ENCODE measurements at places on chromosomes 5 and 9.

GRCh38 chr9:21481470-21482056, 550 bp downstream of the IFNE start:
- DNase-seq = no peak

DNA sequence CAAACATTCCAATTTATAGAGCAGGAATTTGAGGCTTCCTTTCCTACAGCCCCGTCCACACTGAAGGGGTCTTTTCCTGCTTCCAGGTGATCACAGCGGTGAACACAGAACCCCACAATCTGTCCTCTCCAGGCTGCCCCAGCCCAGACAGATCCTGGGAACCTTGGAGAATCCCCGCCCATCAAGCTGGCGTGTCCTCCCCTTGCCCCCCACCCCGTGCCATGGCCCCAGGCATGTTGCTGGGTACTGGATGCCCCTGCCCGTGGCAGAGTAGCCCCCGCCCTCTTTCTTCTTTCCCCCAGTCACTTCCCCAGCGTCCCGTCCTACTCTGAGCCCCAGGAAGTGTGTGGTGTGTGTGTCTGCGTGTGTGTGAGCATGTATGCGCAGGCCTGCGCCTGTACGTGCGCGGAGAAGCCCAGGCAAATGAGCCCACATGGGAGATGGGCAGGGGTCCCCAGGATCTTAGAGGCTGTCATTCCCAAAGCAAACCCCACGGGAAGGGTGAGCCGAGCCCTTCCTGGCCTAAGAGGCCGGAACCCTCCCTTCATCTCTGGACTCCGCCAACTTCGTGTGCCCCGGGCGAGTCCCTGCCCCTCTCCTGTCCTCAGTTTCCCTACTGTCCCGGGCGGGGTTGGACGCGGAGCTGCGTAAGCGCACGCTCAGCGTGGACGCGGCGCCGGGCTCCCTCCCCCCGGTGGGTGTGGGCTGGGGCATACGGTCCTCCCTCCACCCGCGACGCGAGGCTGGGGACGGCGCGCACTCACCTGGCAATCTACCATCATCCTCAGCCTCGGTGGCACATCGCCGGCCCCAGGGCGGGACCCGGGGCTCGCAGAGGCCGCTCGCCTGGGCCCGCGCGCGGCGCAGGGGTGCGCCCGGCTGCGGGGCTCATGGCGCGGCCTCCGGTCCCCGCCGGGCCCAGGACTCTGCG, 15.2 kb downstream of the GBGT1 start:
- peak; percentile 67 for DNase-seq

DNA sequence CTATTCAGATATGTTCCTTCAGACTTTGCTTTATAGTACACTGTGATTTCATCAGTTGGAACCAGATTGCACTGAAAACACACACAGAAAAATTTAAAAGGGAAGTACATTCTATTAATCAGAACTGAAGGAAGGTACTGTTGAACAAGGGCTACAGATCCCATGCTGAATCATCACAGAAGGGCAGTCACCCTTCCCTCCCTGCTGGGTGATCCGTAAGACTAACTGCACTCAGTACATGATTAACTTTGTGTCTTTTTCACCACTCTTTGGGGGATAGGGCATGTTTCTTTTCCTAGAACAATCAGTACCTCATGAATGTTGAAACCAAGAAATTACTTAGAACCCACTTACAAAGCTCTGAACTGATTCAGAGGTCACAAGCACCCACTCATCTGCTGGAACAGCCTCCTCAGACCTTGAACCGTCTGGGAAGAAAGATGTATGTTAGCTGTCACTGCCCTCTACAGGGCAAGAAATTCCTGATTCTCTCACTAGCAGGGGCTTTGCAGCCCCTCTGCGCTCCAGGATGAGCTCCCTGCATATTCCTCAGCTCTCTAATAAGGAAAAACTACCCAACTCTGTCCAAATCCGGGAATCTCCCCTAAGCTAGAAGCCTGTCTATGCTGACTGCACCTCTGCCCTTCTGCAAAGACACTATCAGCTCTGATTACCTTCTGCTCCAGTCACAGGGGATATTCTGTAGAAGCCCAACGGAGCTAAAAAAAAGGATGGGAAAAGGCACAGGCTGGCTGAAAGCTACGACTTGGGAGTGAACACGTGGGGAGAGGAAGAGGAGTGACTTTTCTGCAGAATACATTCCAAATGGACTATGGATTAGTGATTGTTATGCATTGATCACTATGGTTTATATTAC, 51.0 kb downstream of the IARS1 start:
- DNase-seq = no peak

DNA sequence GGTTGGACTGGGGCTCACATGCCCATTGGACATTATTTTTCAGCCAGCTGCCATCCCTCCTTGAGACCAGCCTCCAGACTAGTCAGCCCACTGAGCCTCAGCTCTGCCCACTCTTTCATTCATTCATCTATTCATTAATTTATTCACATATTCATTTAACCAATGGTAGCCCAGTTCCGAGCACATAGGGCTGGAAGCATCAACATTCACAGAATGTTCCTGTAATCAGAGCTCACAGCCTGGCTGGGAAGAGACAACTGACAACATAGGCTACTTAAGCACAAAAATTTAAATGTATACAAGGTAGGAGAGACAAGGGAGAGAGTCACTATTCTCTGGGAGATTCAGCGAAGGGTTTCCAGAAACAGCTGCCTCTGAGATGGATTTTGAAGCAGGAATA, 17.0 kb upstream of the PBX3 start:
- DNase-seq = no peak

GRCh38 chr9:111603041-111603440, 3.6 kb upstream of the PTGR1 start:
- no peak for DNase-seq

DNA sequence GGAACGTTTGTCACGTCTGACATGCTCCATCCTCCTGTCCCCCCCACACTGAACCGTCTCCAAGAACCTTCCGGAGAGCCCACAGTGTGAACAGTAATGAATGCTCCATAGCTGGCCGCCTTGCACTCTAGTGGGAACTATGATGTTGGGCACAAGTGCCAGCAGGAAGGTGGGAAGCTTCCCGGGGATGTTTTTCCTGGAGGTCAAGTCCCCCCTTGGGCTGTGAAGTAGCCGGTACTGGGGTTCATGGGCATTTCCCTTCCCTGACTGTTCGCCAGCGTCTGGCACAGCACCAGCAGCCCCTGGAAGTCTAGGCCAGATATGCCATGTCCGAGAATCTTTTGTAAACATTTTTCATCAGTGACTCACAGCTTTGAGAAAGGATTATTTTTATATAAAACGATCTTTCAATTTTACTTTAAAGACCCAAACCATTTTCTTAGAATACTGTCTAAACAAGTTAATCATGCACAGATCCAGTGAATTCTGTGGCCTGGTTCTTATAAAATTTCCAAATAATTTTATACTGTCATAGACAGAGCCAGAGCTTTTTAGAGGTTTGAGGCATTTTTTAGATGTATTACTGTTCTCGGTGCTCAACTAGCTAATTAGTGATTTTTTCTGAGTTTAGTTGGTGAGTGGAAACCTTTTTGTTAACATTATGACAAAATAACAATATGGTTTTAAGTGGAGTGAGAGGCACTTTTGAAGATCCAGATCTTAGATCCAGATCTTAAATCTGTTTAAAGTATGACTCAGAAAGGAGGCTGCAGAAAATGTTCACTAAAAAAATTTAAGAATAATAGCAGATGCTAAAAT, 11.6 kb downstream of the ABL1 start:
- DNase-seq = no peak

DNA sequence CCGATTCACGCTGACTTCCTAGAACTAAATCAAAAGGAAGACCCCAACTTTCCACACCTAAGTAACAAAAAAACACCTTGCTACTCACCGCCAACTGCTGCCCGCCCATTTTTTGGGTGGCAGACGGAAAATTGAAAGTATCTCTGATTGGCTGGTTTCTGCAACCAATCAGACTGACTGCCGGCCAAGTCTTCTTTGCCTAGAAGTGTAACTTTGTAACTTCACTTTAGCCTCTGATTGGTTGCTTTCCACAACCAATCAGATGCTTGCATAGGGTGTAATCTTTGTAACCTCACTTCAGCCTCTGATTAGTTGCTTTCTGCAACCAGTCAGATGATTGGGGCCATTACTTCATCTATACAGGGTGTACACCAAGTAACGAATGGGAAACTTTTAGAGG, 42.6 kb upstream of the ANKH start:
- no peak for DNase-seq

DNA sequence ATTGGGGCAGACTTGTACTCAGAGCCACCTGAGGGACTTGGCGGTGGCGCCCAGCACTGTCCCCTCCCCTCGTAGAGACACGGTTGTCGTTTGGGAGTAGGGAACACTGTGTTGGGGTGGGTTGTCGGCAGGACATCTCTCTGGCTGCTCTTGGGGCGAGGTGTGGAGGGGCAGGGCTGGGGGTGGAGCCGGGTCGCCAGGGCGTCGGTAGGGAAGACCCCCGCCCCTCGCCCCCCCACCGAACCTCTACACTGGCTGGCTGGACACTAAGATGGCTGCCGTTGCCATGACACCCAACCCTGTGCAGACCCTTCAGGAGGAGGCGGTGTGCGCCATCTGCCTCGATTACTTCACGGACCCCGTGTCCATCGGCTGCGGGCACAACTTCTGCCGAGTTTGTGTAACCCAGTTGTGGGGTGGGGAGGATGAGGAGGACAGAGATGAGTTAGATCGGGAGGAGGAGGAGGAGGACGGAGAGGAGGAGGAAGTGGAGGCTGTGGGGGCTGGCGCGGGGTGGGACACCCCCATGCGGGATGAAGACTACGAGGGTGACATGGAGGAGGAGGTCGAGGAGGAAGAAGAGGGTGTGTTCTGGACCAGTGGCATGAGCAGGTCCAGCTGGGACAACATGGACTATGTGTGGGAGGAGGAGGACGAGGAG, 778 bp downstream of the TRIM41 start:
- DNase-seq = peak; percentile 69

GRCh38 chr9:88949961-88950340, 41.3 kb upstream of the S1PR3 start:
- no peak for DNase-seq

DNA sequence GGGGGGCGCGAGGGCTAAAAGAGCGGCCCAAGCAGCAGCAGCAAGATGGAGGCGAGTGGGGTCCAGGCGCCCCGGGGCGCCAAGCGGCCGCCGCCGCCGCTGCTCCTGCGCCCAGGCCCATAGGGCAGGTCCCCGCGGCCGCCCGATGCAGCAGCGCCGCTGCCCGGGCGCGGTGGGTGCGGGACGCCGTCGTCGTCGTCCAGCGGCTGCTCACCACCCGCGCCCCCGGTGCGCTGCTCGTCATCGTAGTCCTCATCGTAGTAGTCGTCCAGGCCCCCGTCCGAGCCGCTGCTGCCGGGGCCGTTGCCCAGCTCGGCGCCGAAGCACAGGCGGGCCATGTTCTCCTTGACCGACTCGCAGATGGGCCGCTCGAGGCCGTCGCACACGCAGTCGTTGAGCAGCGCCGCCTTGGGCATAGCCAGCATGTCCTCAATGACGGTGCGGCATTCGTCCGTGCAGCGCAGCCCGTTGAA, 1.5 kb downstream of the GAS1 start:
- DNase-seq = no peak

DNA sequence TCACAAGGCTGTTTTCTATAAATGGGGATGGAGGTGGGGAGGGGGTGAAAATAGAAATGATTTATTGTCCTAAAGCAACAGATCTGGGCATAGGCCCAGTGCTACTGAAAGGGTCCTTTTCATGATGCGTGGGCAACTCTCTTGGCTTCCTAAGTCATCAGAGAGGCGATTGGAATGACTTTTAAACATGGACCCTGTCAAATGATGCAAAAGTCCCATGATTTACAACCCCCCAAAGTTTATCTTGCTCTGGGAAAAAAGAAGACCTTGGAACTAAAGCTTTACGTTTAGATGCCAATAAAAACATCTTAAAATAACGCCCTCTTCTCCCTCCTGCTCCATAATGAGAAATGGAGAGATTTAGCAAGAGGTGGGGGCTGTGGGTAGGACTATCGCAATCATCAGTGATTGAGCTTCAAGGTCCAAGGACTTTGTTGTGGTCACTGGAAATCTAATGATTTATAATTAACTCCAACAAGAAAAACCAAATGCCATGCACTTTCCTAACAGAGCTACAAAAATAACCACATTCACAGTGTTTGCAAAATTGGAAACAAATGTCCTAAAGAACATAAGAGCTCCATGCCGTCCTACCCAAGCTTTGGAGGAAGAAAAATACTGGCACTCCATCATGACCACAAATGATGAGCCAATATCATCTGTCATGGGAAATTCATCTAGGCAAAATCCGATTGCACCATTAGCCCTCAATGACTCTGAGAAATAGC, 167.5 kb upstream of the CLINT1 start:
- no peak for DNase-seq

DNA sequence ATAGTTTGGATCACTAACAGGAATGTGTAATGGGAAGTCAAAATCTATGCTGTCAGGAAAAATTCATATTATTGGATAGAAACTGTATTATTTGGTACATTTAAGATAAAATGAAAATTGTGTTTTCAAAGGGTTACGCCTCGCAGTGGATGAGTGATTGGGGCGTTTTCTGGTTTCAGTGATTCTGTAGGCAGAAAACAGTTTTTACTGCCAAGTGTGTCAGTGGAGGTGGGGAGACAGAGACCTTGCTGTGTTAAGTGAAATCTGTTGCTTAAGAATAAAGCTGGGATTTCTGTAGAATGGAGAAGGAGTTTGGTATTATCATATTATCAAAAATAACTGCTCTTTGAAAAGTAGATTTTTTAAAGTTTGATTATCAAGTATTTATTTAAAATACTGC, 69.7 kb downstream of the GHR start:
- DNase-seq = no peak

GRCh38 chr5:176594554-176594953, 15.4 kb downstream of the GPRIN1 start:
- no peak for DNase-seq

GRCh38 chr9:133460405-133461175, 812 bp downstream of the CACFD1 start:
- DNase-seq = peak; percentile 86

DNA sequence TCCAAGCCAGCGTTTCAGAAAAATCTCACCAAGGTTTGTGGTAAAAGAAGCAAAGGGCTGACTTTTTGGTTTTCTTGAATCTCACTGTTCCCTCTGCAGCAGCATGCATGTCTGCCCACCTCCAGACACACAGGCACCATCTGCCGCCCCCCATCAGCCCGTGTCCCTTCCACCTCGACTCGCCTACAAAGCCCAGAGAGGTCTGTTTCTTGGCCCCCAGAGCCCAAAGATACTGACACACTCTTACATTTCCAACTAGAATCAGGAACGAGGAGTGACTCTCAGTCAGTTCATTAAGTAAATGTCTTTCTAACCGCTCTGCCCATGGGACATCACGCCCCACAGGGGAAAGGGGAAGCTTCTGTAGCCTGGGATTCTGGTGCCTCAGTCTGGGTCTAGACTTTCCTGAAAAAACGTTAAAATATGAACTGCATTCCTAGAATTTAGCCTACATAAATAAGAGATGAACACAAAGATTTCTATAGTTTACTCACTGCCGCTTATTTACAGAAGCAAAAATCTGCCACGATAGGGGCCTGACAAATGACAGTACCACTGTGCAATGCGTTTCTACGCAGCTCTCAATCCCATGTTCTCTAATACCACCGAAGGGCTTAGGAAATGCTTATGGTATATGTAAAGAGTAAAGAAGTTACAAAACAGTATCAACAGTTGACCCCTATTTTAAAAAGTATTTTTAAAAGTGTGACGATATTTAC, 4.1 kb downstream of the IL4 start:
- no peak for DNase-seq
